ENCODE measurements at places on chromosomes 5 and 9.
A peak's percentile ranks its signal among the peaks of the same experiment; 100 is the strongest.

DNA sequence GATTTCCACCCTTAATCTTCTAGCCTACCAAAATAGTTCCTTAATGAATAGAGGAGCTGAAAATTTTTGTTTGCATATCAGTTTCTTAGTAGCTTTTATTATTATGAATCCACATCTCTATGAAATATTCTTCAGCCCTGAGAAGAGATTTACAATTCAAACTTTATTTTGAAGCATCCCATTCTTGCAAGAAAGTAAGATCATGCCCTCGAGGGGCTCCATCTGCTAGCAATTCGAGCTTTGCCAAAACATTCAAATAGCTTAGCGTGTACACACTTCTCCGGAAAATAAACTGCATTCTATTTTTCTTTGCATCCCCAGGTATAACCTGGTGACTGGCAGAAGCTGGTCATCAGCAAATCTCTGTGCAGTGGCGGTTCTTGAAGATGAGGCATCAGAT is 370.7 kb downstream of the MTRR start:
- H3K4me1 ChIP-seq, result no peaks in the 10 kb centered on the region
- H3K27ac ChIP-seq, result no peak overlapping the region
- H3K4me3 ChIP-seq, result no peak overlapping the region
- no peaks in the 10 kb centered on the region for H3K36me3 ChIP-seq
- no peaks in the 10 kb centered on the region for H3K27me3 ChIP-seq

GRCh38 chr9:10104774-10105173 is 508.0 kb downstream of the PTPRD start:
- no peak for ATAC-seq
- no peak overlapping the region for H3K27ac ChIP-seq
- no peaks in the 10 kb centered on the region for H3K27me3 ChIP-seq
- H3K4me3 ChIP-seq, result no peak overlapping the region
- no peaks in the 10 kb centered on the region for H3K36me3 ChIP-seq
- no peaks in the 10 kb centered on the region for H3K4me1 ChIP-seq

GRCh38 chr5:115430374-115430773 is 114.2 kb downstream of the FEM1C start:
- ATAC-seq, result no peak
- no peak overlapping the region for H3K4me3 ChIP-seq

DNA sequence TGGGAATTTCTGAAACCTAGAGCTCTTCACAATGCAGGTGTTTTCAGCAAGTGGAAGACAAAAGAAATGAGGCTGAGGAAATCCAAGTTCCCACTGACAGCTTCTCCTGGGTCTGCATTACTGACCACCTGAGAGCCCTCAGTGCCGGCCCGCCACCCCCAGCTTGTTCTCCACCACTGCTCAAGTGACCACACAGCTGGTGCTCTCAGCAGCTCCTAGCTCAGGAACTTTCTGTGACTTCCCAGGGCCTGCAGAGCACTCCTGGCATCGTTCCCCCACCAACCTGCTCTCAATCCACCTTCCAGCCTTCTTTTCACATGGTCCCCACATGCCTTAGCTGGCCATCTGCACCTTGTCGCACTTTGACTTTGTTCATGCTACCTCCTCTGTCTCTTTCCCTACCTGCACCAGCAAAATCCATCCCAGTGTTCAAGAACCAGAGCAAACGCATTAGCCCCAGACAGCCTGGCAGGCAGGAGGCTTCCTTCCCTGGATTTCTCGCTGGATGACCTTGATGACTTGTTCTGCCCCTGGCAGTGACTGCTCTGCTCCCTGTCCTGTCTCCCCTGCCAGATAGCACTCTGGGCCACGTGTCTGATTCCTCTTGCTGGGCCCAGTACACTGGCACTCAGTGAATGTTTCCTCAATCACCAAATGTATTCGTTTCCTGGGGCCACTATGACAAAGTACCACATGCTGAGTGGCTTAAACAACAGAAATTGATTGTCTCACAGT is 35.1 kb upstream of the NANS start:
- no peak overlapping the region for H3K4me3 ChIP-seq
- H3K27me3 ChIP-seq, result no peaks in the 10 kb centered on the region
- no peak for ATAC-seq
- H3K4me1 ChIP-seq, result no peaks in the 10 kb centered on the region
- H3K36me3 ChIP-seq, result peaks cover 57% of the 10 kb centered on the region

DNA sequence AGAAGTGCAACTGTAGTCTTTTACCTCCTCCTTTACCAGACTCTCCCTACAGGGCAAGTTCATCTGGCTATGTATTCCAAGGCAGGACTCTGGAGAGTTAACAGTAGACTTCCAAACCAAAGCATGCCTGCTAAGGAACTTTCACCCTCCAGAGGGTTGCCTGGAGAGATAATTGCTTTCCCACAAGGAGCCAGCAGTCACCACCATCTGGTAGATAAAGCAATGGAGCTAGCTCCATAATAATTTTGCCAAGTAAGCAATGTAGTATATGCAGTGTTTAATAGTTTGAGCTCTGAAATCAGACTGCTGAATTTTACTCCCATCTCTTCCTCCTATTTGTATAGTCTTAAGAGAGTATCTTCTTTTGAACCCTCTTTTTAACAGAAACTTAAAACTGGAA is 566.8 kb upstream of the PTGER4 start:
- peaks cover 15% of the 10 kb centered on the region for H3K4me1 ChIP-seq
- no peak for ATAC-seq
- no peaks in the 10 kb centered on the region for H3K36me3 ChIP-seq
- H3K27ac ChIP-seq, result no peak overlapping the region
- no peak overlapping the region for H3K4me3 ChIP-seq

- H3K4me3 ChIP-seq, result no peak overlapping the region
- no peaks in the 10 kb centered on the region for H3K36me3 ChIP-seq
- H3K27ac ChIP-seq, result peak overlapping the region; percentile 88
- peaks cover 39% of the 10 kb centered on the region for H3K4me1 ChIP-seq
- no peaks in the 10 kb centered on the region for H3K27me3 ChIP-seq
Measured at GRCh38 chr5:68169903-68170302, 45.7 kb upstream of the PIK3R1 start.

DNA sequence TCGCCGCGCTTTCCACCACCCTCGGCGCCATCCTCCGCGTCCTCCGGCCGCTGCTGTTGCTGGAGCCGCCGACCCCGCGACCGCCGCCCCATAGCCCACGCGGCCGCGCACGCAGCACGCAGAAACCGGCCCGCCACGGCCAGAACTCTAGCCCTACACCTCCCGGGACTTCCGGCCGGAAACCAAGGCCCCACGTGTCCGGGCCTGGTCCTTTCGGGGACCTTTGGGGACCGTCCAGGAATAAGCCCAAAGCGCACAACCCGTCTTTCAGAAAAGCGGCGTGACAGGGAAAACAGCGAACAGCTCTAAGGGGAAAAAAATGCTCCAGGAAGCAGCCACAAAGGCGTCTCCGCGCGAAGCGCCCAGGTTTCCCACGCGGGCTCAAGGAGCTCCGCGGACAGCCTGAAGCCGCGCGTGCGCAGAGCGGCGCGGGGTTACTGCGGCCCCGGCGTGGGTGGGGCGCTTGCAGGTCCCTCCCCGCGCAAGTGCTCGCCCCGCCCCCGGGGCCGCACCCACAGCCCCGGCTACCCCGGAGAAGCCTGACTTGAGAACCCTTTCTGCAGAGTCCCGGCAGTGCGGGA is at the start of the genes NSUN2 and SRD5A1:
NSUN2 (minus strand) TSS at position 157 of the 581 bp plus-strand sequence; CDS start at position 92, 65 bp downstream.
SRD5A1 (plus strand) TSS at position 553 of the 581 bp plus-strand sequence. CDS start 137 bp downstream, outside the sequence.
- H3K27me3 ChIP-seq, result no peaks in the 10 kb centered on the region
- H3K27ac ChIP-seq, result peak within 1 kb of the TSS; percentile 85
- ATAC-seq, result peak; percentile 97

GRCh38 chr9:104075801-104076753 is 18.0 kb upstream of the SMC2 start:
- H3K27me3 ChIP-seq, result no peaks in the 10 kb centered on the region
- peaks cover 38% of the 10 kb centered on the region for H3K4me1 ChIP-seq
- ATAC-seq, result no peak
- no peaks in the 10 kb centered on the region for H3K36me3 ChIP-seq
- H3K4me3 ChIP-seq, result no peak overlapping the region

GRCh38 chr5:173873306-173873922 is 14.7 kb upstream of the CPEB4 start:
- ATAC-seq, result no peak
- no peak overlapping the region for H3K27ac ChIP-seq
- no peaks in the 10 kb centered on the region for H3K27me3 ChIP-seq
- no peaks in the 10 kb centered on the region for H3K36me3 ChIP-seq

GRCh38 chr5:53893626-53894025 is 333.2 kb downstream of the NDUFS4 start:
- no peaks in the 10 kb centered on the region for H3K36me3 ChIP-seq
- no peak overlapping the region for H3K27ac ChIP-seq
- no peak for ATAC-seq
- no peak overlapping the region for H3K4me3 ChIP-seq
- no peaks in the 10 kb centered on the region for H3K27me3 ChIP-seq

GRCh38 chr5:38540314-38540713 is 16.1 kb downstream of the LIFR start:
- H3K27ac ChIP-seq, result no peak overlapping the region
- H3K4me1 ChIP-seq, result peaks cover 51% of the 10 kb centered on the region
- H3K4me3 ChIP-seq, result no peak overlapping the region
- no peaks in the 10 kb centered on the region for H3K27me3 ChIP-seq
- H3K36me3 ChIP-seq, result no peaks in the 10 kb centered on the region

GRCh38 chr9:129235931-129236331 is 57.9 kb upstream of the IER5L start:
- ATAC-seq, result no peak
- H3K27me3 ChIP-seq, result no peaks in the 10 kb centered on the region
- H3K27ac ChIP-seq, result no peak overlapping the region
- no peak overlapping the region for H3K4me3 ChIP-seq
- no peaks in the 10 kb centered on the region for H3K4me1 ChIP-seq
- H3K36me3 ChIP-seq, result no peaks in the 10 kb centered on the region

GRCh38 chr5:75368391-75368790 is 31.4 kb downstream of the HMGCR start:
- H3K4me1 ChIP-seq, result no peaks in the 10 kb centered on the region
- no peak overlapping the region for H3K4me3 ChIP-seq
- ATAC-seq, result no peak
- H3K27me3 ChIP-seq, result no peaks in the 10 kb centered on the region
- no peak overlapping the region for H3K27ac ChIP-seq

DNA sequence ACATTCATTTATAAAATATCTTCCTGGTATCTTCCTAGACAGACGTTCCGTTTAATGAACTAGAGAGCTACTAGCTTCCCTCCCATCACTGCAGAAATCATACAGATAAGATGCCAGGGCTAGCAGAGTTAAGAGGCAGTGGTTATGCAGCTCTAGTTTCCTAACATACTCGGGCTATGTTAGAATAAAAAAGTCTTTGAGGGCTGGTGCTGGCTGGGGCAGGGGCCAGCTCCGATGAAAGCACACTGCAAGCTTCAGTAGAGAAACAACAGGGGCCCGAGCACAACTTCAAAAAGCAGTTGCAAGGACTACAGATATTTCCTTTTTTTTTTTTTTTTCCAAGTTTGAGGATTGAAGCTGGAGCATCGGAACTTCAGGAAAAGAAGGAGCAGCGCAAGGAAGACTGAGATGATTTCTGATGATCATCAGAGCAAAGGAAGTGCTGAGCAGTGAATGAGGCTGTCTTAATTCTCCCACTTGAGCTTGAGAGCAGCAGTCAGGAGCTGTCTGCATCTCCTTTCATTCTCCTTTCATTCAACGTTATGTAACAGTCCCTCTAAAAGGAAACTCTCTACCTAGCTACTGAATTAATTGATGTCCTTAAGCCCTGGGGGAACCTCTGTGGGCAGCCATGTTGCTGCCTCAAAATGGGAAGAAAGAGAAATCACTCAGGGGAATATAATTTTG is 47.6 kb upstream of the ADCY2 start:
- no peak overlapping the region for H3K27ac ChIP-seq
- no peak overlapping the region for H3K4me3 ChIP-seq
- no peaks in the 10 kb centered on the region for H3K36me3 ChIP-seq
- no peaks in the 10 kb centered on the region for H3K27me3 ChIP-seq
- H3K4me1 ChIP-seq, result no peaks in the 10 kb centered on the region
- ATAC-seq, result no peak

GRCh38 chr5:135348918-135349317 is 50.1 kb downstream of the MACROH2A1 start:
- no peak overlapping the region for H3K27ac ChIP-seq
- no peak for ATAC-seq
- peaks cover 4% of the 10 kb centered on the region for H3K4me1 ChIP-seq
- no peak overlapping the region for H3K4me3 ChIP-seq
- H3K36me3 ChIP-seq, result no peaks in the 10 kb centered on the region

DNA sequence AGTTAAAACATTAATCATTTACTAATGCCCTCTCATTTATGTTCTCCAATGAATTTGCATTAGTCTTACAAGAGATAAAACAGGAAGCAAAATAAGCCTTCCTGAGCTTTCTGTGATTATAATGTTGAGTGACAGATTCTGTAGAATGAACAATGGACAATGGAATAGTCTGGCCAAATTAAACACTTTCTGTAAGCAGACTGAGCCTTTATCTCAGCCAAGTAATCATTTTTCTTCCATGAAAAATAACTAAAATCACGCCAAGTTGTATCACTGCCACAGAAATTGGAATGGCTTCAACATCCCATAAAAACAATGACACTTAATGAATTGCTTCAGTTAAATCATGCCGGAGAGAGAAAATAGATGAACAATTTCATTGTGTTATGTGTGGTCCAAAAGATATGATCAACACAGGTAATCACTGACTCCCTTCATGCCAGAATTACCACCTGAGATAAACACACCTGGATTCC is 63.0 kb downstream of the TSSK1B start:
- no peak overlapping the region for H3K27ac ChIP-seq
- ATAC-seq, result no peak
- no peak overlapping the region for H3K4me3 ChIP-seq
- H3K4me1 ChIP-seq, result peaks cover 9% of the 10 kb centered on the region
- no peaks in the 10 kb centered on the region for H3K27me3 ChIP-seq

DNA sequence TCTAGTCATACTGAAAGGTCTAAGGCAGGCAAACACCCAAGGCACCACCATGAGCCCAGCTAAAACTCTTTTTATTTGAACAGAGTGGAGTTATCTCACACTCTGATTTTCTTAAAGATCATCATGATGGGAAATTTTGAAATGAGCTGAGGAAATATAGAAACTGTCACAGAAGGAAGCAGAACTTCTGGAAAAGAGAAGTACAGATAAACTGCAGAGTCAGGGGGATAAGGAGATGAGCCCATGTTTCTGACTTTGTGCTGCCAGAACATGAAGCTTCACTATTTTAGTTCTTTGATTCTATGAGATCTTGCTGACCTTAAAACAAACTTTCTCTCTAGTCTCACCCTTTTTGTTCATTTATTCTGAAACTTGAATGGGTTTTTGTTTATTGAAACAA is 406.5 kb upstream of the EDIL3 start:
- no peaks in the 10 kb centered on the region for H3K27me3 ChIP-seq
- ATAC-seq, result peak; percentile 46
- no peaks in the 10 kb centered on the region for H3K36me3 ChIP-seq

- H3K27me3 ChIP-seq, result no peaks in the 10 kb centered on the region
- H3K36me3 ChIP-seq, result peaks cover 88% of the 10 kb centered on the region
- no peak overlapping the region for H3K27ac ChIP-seq
- H3K4me3 ChIP-seq, result no peak overlapping the region
Measured at GRCh38 chr9:70315389-70315788, 56.6 kb downstream of the SMC5 start.

DNA sequence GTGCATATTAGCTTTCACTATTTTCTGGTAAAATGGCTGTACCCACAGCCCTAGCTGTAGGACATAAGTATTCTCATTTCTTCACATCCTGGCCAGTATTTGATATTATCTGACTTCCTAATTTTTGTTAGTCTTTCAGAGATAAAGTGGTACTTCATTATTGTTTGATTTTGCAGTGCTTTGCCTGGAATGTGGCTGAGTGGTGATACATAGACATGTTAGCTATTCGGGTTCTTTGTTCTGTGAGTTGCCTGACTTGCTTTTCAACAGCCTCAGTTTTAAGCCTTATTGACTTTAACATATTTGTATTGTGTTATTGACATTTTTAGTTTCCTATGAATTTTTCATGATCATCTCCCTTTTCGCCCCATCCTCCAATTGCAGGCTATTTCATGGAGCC is 161.1 kb downstream of the GABBR2 start:
- no peak for ATAC-seq
- H3K4me1 ChIP-seq, result no peaks in the 10 kb centered on the region
- no peak overlapping the region for H3K27ac ChIP-seq
- H3K4me3 ChIP-seq, result no peak overlapping the region
- H3K27me3 ChIP-seq, result peaks cover 15% of the 10 kb centered on the region

Data from gastroesophageal sphincter (tissue), 4 donors.